ENCODE measurements at places on chromosomes 11 and 22.

DNA sequence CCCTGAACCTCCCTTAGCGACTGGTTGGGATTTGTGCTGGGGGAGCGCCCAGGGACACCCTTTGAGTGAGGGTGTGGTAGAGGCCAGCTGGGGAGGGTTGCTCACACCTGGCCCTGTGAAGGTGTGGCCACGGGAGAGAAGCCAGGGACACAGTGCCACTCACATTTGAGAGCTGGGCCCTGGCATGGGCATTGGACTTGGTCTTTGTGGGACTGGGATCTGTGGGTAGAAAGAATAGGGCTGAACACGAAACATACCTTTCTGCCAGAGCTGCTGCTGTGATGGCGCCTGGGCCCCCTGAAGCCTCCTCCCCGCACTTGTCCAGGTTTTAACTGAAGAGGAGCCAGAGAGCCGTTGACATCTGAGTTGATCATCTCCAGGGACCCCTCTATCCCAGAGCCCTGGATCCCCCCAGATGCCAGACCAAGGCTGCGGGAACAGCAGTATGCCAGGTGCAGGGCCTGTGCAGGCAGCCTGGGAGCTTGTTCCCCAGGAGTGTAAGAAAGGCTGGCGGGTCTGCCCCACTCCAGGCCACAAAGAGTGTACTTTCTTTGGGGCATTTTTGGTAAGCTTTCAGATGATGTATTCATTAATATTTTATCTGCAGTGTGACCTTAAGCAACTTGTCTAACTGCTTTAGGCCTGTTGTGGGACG is 284.1 kb downstream of the TBC1D22A start:
- no peak for DNase-seq

DNA sequence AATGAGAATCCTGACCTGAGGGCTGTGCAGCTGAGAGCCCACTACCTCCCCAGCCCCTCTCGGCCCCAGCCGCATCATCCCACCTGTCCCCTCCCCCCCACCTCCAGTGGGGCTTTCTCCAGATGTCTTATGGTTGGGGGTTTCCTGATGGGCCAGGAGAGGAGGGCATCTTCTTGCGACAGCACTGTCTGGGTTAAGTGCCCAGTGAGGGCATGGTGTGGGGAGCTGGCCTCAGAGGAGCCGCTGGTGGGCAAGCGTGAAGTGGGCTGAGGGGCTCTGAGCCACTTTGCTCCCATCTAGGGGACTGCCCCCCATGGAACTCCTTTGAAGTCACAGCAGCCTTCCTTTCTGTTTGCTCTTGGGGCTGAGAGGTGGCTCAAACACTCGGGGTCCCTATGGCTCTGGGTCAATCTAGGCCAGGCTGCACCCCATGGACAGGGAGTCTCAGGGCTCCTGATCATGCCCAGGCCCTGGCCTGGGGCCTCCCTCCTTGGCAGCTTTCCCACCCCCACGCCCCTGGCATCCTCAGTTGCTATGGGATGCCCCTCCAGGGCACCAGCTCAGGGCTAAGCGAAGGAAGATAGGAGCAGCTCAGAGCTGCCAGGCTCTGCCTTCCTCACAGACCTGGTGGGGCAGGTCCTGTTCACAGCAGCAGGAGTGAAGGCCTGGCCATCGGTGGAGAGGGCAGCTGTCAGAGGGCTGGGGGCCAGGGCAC is 11.0 kb upstream of the MIEF1 start:
- DNase-seq, result no peak

- DNase-seq, result no peak
Measured at GRCh38 chr11:69814411-69814810, 4.8 kb downstream of the FGF3 start.

- DNase-seq, result no peak
Measured at GRCh38 chr22:21981874-21982273, 713 bp downstream of the TOP3B start.

DNA sequence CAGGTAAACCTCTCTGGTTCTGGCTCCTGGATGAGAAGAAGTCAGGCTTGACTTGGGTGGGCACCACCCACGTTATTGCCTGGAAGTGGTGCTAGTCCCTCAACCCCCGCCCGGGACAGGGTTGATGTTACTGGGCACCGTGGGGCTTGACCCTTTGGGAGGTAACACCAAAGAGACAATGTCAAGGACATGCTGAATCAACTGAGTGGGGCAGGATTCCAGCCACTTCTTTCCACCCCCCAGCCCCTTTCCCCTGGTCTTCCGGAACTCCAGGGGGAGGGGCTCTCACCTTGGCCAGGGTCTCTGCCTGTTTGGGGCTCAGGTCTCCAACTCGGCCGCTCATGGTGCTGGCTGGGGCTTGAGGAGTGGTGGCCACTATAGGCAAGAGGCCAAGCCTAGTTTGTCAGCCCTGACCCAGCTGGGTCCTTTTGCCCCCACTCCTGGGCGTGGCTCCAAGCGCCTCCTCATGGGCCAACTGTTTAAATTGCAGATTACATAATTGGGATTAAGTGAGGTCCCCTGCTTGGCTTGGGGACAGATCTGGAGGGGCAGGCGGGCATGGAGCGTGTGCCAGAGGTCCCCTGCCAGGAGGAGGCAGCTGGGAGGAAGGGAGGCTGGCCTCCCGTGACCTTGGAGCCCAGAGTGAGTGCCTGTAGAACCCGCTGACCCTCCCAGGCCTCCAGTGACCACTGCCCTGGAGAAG is at the start of gene SEC14L3:
Gene SEC14L3 (minus strand): TSS at position 402 of the 703 bp plus-strand sequence. CDS start 59 bp downstream, at position 343.
- no peak for DNase-seq

GRCh38 chr22:29268511-29269229 is 602 bp downstream of the EWSR1 start:
- peak; percentile 20 for DNase-seq

DNA sequence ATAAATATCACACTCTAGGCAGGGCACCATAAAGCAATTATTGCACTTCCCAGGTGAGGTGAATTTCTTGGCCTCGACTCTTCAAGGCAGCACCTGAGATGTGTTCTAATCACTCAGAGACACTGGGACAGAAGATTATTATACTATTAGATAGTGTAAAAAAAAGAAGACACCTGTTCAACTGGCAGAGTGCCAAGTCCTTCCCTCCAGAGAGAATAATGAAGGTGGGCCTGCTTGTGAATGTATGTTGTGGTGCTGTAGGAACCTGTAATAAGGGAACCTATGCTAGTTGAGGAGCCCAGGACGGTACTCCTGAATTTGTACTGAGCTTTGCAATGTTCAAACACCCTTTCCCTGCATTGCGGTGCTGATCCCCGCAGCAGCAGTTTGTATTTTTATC is 107.5 kb downstream of the NXPE2 start:
- DNase-seq, result no peak

GRCh38 chr11:119111361-119111925 is 4.3 kb downstream of the C2CD2L start:
- DNase-seq, result no peak

GRCh38 chr22:45949891-45950290 is 27.1 kb downstream of the WNT7B start:
- no peak for DNase-seq

DNA sequence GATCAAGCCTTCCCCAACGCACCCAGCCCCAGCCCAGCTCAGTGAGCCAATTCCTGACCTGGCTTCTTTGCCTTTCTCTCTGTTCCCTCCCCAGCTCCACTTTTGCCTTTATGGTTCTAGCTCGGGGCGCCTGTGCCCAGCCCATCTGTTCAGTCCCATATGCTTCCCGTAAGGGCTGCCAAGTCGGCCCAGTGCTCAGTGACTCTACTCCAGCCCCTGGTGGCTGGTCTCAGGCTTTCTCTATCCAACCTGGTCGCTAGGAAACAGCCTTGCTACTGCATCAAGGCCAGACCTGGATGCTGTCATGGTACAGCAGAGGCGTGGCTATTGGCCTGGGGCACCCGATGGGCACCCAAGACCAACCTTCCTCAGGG is 178.0 kb downstream of the DSCAML1 start:
- DNase-seq, result no peak

GRCh38 chr22:37526376-37526775 is 7.2 kb upstream of the CARD10 start:
- DNase-seq, result no peak

DNA sequence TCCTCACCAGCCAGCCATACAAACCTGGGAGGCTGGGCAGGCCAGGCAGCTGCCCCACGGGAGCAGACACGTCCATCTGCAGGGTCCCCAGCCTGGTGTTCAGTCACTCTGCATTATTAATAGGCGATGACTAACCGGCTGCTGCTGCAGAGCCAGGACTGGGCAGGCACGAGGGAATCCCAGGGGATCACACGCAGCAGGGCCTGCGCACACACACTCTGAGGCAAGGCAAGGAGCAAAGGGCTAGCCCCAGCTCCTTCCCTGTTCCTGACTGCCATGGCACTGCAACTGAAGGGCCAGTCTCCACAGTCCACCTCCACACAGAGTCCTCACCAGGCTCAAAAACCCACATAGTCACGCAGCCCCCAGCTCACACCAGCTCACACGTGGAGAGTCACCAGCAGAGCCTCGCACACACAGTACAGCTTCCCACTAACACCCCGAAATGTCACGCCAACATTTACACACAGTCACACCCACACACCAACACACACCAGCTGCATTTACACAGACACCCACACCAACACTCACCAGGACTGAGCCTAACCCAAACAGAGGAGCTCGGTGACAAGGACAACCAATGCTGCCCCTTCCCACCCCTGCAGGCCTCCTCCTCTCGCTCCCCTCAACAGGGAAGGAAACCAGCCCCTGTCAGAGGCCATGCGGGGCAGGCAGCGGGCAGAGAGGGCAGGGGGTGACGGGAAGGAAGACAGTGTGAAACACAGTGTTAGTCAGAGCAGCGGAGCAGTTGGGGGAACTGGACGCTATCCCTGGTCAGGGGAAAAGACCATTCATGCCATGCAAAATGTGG is 47.3 kb downstream of the NRXN2 start:
- no peak for DNase-seq
